Memory B cell (primary cell): ENCODE measurements at places on chromosomes 5 and 9.

GRCh38 chr5:169808118-169808581 lies 171.1 kb downstream of the DOCK2 start:
- no peak for DNase-seq

DNA sequence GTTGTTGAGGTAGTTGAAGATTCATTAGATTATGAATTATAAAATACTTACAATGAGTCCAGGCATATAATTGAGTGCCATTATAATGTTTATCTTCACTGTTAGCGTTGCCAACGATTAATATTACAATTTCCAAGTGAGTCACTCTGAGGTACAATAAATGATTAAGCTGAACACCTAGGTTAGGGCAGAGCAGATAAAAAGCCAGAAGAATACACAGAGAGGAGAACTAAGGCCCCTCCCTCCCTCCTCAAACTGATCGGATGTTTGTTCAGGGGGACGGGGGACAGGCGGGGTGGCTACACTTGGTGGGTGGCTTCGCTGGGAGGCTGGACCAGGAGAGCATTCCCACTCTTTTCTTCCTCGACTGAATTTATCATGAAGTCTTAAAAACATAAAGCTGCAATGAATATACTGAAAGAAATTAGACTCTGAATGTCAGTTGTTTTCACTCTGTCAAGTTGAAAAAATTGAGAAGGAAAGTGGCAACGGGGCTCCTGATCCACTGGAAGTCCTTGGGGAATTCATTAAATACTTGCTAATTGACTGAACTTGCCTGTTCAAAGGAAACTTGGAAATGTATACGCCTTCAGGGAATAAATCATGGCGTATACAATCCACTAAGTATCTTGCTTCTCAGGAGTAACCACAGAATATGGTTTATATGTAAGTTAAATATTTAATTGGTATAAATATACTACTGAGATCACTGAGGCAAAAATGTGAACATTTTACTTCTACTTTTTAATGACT lies 198.1 kb downstream of the TSSK1B start:
- DNase-seq = no peak

DNA sequence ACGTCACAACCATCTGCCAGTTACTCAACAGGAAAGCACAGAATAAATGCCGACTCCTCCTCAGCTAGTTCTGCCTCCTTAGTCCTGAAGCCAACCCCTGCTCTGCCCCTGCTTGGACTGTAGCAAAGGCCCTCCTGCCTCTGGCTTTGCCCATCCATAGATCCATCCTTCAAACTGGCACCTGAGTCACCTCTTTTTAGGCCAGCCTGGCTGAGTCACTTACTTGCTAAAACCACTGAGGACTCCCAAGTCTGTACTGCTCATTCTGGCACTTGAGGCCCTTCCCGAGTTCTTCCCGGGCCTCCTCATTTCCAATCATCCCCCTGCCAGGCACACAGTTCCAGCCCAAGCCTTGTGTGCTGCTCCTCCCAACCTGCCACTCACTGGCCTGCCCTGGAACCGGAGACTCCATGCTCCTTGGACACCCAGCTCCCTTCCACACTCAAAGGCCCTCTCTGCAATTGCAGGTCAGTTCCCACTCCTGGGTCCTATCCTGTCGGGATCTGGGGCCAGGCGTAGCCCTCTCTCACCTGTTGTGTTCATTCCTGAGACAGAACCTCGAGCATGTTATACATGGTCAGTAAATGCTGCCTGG lies 220.1 kb downstream of the DAB2IP start:
- no peak for DNase-seq

- no peak for DNase-seq
Measured at GRCh38 chr5:124596595-124597421, 149.6 kb downstream of the ZNF608 start.

GRCh38 chr5:145943674-145944121 lies 7.3 kb downstream of the SH3RF2 start:
- DNase-seq = no peak

DNA sequence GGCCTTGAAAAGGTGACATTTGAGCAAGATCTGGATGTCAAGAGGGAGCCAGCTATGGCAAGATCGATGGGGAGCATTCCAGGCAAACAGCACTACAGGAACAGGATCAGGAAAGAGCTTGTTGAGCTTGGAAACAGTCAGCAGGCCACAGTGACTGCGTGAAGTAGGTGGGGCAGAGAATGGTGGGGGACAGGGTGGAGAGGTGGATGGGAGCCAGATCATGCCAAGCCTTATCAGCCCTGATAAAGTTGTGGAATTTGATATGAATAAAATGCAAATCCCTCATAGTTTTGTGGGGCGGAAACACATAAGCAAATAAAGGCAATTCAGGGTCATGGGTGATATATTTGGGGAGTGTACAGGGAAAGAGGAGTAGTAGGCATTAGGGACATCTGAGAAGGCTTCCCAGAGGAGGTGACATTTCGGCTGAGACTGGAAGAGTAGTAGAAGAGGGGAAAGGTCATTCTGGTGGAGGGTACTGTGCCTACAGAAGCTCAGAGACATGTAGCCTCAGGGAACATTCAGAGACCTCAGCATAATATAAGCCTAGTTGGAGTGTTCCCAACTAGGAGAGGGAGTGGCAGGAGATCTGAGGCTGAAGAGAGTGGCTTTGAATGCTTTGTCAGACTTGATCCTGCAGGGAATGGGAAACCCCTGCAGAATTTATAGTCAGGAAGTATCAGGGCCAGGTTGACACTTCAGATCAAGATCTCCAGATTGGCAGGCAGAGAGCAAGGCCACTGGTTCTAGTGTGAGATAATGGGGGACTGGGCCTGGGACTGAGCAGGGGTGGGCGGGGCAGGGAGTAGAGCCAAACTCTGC lies 9.7 kb upstream of the CYSTM1 start:
- no peak for DNase-seq

GRCh38 chr5:83577036-83577636 lies 105.6 kb downstream of the VCAN start:
- no peak for DNase-seq

GRCh38 chr5:33631786-33632185 lies 191.0 kb downstream of the TARS1 start:
- DNase-seq = no peak

DNA sequence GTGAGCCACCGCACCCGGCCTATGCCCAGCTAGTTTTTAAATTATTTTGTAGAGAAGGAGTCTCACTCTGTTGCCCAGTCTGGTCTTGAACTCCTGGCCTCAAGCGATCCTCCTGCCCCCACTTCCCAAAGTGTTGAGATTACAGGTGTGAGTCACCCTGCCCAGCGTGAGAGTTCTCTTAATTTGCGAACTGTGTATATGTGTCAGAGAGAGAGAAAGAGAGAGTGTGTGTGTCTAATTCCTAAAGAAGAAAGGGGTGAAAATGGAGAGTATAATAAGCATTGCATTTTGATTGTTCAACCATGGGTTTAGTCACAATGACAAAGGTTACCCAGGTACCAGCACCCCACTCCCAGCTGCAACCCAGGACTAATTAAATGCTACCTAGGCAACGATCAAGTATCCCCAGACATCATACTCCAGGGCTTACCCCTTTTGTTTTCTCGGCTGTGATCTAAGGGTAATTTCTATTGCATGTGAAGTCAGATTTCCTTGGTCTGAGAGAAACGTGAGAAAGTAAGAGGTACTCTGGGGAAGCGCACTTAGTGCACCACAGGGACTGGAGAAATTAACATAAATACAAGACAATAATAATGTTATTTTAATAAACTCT lies 16.6 kb downstream of the MAP1B start:
- DNase-seq = no peak

- DNase-seq = no peak
Measured at GRCh38 chr5:157415838-157416237, 44.2 kb upstream of the NIPAL4 start.

- DNase-seq = peak; percentile 91
Measured at GRCh38 chr5:112860929-112861637, at the start of gene SRP19. TSS of gene SRP19 (plus strand) at chr5:112861287. CDS start at chr5:112861377, 90 bp downstream.
